ENCODE measurements at places on chromosomes 11 and 22.

GRCh38 chr11:120517390-120517761, 5.8 kb downstream of the GRIK4 start:
- DNase-seq, result no peak

DNA sequence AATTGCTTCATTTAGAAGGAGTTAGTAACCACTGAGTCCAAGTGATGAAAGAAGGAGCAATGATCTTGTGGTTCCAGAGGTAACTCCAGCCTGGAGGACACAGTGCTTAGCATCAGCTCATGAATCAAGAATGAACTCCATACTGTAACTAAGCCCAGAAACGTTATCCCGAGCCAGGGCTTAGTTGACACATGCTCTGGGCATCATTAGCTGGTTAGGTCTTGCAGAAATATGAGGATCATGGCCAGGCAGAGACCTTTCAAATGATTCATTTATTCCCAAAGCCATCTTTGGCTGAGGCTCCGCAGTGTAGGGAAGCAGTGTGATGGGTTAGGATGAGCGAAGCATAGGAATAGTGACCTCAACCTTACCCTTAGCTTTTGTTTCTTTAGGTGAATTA, 277.4 kb downstream of the FAM76B start:
- no peak for DNase-seq

DNA sequence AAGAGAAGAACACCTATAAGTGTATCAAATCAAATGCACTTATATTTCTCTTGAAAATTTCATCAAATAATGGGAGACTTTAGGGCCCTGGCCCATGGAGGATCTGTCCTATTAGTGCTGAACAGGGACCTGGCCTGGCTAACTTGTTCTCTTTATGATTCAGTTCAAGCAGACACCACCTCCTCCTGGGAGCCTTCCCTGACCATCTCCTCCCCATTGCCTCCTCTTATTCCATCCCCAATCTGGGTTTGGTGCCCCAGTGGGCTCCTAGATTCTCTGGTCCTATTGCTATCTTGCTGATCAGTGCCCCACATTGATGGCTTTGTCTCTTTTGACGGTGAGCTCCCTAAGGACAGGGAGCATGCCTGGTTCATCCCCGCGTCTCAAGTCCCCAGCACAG, 60.1 kb downstream of the MICAL2 start:
- DNase-seq, result no peak

DNA sequence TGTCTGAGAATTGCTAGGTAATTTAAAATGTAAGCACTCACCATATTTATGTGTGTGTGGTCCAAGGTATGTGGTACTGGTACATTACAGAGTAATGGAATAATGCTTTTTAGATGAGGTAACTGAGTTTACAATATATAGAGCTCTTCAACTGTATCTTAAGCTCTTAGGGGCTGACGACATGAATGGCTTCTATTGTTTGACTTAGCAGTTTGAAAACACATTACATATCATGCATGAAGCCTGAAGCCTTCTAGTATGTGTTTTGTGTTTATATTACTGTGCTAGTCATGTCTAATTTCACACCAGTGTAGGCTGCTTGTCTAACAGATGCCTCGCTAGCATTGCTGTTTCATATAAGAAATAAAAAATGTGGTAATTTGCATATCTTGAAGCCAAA, 37.2 kb downstream of the GAS2 start:
- DNase-seq, result peak; percentile 31

- DNase-seq, result no peak
Observed at GRCh38 chr11:120363436-120363835, 27.2 kb downstream of the ARHGEF12 start.

DNA sequence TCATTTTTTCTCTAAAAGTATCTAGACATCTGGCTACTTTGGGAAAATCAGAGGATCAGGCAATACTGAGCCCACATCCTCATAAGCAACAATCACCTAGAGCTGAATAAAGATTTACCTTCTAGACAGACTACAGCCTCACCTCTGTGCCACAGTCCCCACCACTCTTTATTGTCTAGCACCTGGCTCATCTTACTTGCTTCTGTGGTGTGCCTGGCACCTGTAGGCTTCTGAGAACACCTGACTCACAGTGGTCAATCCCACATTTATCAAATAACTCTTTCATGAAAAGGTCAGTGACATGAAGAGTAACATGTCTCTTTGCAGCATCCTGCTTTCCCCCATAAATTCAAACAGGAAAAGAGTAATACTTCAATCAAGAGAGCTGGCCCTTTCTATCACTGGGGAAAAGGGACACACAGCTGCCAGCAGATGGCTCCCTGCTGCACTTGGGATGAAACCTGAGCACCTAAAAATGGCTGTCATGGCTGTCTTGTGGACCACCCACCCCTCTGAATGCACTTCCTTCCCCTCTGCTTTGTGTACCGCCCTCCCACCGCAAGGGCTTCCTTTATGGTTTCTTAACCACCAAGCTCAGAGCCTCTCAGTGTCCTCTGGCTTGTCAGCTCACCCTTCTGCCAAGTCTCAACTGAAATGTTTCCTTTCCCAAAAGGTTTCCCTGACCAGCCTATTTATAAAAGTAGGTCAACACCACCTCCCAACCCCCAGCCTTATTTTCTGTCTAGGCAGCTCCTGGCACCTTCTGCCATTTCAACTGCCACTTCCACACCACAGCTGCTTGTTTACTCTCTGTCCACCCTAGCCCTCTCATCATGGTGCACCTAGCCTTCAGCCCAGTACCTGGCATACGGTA, 9.3 kb downstream of the TFIP11 start:
- DNase-seq, result peak; percentile 29

GRCh38 chr22:19447330-19448075, at the start of gene C22orf39:
TSS of gene C22orf39 (minus strand) at chr22:19447711. CDS start at chr22:19447688, 23 bp downstream.
- DNase-seq, result peak; percentile 94

GRCh38 chr11:11579012-11579988, 42.5 kb downstream of the GALNT18 start:
- no peak for DNase-seq

GRCh38 chr22:33321466-33321865, 263.3 kb upstream of the SYN3 start:
- DNase-seq, result no peak

DNA sequence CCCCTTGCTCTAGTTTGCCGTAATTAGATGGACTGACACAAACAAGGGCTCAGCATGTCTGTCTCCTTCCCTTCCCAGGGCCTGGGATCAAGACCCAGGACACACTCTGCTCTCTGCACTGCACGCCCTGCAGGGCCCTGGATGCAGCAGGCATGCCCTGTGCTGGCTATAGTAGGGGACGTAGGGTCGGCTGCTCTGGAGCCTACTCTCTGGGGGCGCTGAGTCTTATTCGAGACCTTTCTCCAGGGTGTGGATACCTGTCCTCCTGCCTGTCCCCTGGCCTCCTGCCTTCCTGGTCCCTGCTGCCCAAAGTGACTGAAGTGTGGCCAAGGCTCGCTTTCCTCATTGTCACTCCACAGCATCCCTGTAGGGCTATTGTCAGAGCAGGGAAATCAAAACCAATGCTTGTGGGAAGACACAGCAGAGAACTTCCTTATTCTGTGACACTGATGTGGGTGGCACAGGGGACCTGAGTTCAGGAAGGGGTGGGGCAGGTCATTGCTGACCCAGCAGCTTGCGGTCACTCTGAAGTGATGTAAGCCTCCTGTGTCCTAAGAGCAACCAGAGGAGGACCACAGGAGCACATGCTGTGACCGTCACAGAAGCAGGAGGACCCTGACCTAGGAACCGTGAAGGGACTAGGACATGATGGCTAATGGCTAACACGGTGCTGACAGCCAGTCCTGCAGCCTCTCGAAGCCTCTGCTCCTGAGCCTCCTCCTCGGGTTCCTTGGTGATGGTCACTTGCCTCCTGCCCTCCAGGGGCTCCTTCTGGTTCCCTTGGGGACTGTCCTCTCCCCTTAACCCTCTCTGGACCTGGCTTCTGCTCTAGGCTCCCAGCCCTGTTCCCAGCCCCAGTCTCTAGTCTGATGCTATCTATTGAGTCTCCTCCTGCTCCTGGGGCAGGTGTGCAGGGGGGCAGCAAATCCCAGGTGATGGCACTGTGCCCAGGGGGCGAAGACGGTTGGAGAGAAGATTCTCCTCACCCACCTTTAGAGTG, 10.3 kb downstream of the APOBEC3A start:
- DNase-seq, result no peak
